Caki2 (cell line): ENCODE measurements at places on chromosomes 12 and 14. TPM values are rescaled to one million over a fixed set of nuclear protein-coding genes. Genes with fewer than 3 reads are reported as not detected.

CCDC92 gene
- total RNA-seq: 3.5 and 4.3 TPM in 2 replicates

TAS2R19 gene
- not detected in 2 replicates for total RNA-seq

UTP20 gene
- total RNA-seq: 6.8 and 9.5 TPM in 2 replicates

LRRK2 gene
- total RNA-seq: 2.5 TPM in 2 replicates

TCL1B gene
- not detected in 2 replicates for total RNA-seq
